PC-3 (cell line): ENCODE measurements at places on chromosomes 3 and 15. TPM values are rescaled to one million over a fixed set of nuclear protein-coding genes. Genes with fewer than 3 reads are reported as not detected.

KY gene
- 0.29 TPM in 1 of 2 replicates, not detected in the other for total RNA-seq

MNS1 gene
- 2.6 and 4.3 TPM in 2 replicates for total RNA-seq

HAUS2 gene
- total RNA-seq = 36.5 and 44.1 TPM in 2 replicates

GOLGA8J gene
- total RNA-seq = not detected in 2 replicates

ATP2B2 gene
- not detected in 2 replicates for total RNA-seq

SCG5 gene
- total RNA-seq = 1.3 and 1.6 TPM in 2 replicates

STIMATE gene
- total RNA-seq = 18.5 and 29.7 TPM in 2 replicates

CRABP1 gene
- not detected in 2 replicates for total RNA-seq

SAMD7 gene
- total RNA-seq = not detected in 2 replicates

SLC35G2 gene
- 1.8 and 3.7 TPM in 2 replicates for total RNA-seq

SH2D7 gene
- not detected in 2 replicates for total RNA-seq

TM6SF1 gene
- not detected in 2 replicates for total RNA-seq

P4HTM gene
- 44.5 and 50.1 TPM in 2 replicates for total RNA-seq

PLSCR2 gene
- total RNA-seq = 0.86 TPM in 1 of 2 replicates, not detected in the other

ARPP21 gene
- not detected in 2 replicates for total RNA-seq

ST8SIA2 gene
- not detected in 2 replicates for total RNA-seq

TM4SF1 gene
- 408 and 535 TPM in 2 replicates for total RNA-seq

TNFSF10 gene
- total RNA-seq = 0.58 and 1.2 TPM in 2 replicates

CHRM5 gene
- total RNA-seq = 0.04 TPM in 1 of 2 replicates, not detected in the other

DCLK3 gene
- total RNA-seq = not detected in 2 replicates

GMNC gene
- total RNA-seq = 0.06 TPM in 1 of 2 replicates, not detected in the other

APH1B gene
- total RNA-seq = 2.6 and 2.8 TPM in 2 replicates

SPINK8 gene
- total RNA-seq = not detected in 2 replicates

POLQ gene
- total RNA-seq = 9.6 and 22.2 TPM in 2 replicates

SLC22A14 gene
- total RNA-seq = 0.07 TPM in 1 of 2 replicates, not detected in the other

PSMD2 gene
- 1,057 and 1,393 TPM in 2 replicates for total RNA-seq

ZNF385D gene
- total RNA-seq = 2.9 and 5.9 TPM in 2 replicates

GBE1 gene
- total RNA-seq = 56.6 and 57.7 TPM in 2 replicates

SLC15A2 gene
- total RNA-seq = 0.12 and 0.91 TPM in 2 replicates

SEMA7A gene
- 74.9 and 75.9 TPM in 2 replicates for total RNA-seq

LINGO1 gene
- not detected in 2 replicates for total RNA-seq

PROS1 gene
- 5.5 and 5.8 TPM in 2 replicates for total RNA-seq

KBTBD12 gene
- not detected in 2 replicates for total RNA-seq

VIPR1 gene
- total RNA-seq = 3.7 and 7.0 TPM in 2 replicates

CKMT1B gene
- 6.1 and 8.7 TPM in 2 replicates for total RNA-seq

C2CD4A gene
- total RNA-seq = 0.11 and 0.52 TPM in 2 replicates

INSYN1 gene
- not detected in 2 replicates for total RNA-seq

PLCH1 gene
- 4.1 and 4.5 TPM in 2 replicates for total RNA-seq

MYZAP gene
- total RNA-seq = 3.5 and 6.0 TPM in 2 replicates

IGSF10 gene
- total RNA-seq = 0.12 and 0.66 TPM in 2 replicates

ATP13A3 gene
- 69.4 and 101 TPM in 2 replicates for total RNA-seq

DAPK2 gene
- 1.4 and 5.2 TPM in 2 replicates for total RNA-seq

SPTSSB gene
- total RNA-seq = 78.0 and 144 TPM in 2 replicates

KCNH8 gene
- total RNA-seq = not detected in 2 replicates

CFAP20DC gene
- 13.8 and 15.4 TPM in 2 replicates for total RNA-seq

CYP19A1 gene
- total RNA-seq = not detected in 2 replicates

UPK1B gene
- 0.04 TPM in 1 of 2 replicates, not detected in the other for total RNA-seq

KBTBD13 gene
- not detected in 2 replicates for total RNA-seq

DNAJC13 gene
- 21.6 and 24.7 TPM in 2 replicates for total RNA-seq

TTLL3 gene
- total RNA-seq = 8.4 and 11.6 TPM in 2 replicates

LMAN1L gene
- total RNA-seq = not detected in 2 replicates

GCNT3 gene
- 0.18 TPM in 1 of 2 replicates, not detected in the other for total RNA-seq

DUOX1 gene
- 0.29 TPM in 1 of 2 replicates, not detected in the other for total RNA-seq

AQP9 gene
- 0.12 TPM in 1 of 2 replicates, not detected in the other for total RNA-seq

PAK2 gene
- total RNA-seq = 32.6 and 53.8 TPM in 2 replicates

TRAT1 gene
- not detected in 2 replicates for total RNA-seq

SNTN gene
- total RNA-seq = not detected in 2 replicates
